ENCODE measurements at places on chromosomes 13 and 19.
A peak's percentile ranks its signal among the peaks of the same experiment; 100 is the strongest.

- DNase-seq: no peak
Measured at GRCh38 chr19:34666200-34666957, 10.6 kb downstream of the SCGB2B2 start.

DNA sequence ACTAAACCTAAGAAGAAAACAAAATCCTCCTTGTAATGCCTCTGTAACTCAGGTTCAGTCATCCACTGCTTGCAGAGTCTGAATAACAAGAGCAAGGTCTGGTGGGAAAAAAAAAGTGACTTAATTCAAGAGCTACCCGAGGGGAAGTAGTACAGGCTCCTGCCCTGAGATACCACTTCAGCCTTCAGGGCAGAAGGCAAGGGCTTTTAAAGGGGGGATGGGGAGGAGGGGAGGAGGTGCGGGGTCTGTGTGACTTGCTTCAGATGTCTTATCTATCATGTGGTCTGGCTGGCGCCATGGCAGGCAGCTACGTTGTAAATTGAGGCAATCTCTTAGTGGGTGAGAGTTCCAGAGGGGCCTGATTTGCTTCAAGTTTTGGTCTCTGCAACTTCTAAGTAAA is 66.7 kb downstream of the LRRC63 start:
- DNase-seq: no peak

DNA sequence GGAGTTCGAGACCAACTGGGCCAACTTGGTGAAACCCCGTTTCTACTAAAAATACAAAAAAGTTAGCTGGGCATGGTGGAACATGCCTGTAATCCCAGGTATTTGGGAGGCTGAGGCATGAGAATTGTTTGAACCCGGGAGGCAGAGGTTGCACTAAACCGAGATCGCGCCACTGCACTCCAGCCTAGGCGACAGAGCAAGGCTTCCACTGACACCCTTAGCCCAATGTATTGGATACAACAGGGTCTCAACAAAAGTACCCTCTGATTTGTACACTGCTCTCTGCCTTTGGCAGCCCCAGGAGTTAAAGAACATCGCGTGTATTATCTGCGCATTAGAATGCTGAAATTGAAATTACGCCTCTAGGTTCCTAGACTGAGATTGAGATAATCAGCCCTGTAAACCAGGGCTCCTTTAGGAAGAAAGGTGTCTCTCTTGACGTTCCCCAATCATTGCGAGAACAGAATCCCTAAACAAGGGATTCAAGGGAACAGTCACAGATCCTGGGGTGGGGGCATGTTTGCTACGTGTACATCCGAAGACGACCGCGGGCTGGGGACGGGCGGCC is 21.9 kb downstream of the IPO5 start:
- DNase-seq: peak; percentile 49

DNA sequence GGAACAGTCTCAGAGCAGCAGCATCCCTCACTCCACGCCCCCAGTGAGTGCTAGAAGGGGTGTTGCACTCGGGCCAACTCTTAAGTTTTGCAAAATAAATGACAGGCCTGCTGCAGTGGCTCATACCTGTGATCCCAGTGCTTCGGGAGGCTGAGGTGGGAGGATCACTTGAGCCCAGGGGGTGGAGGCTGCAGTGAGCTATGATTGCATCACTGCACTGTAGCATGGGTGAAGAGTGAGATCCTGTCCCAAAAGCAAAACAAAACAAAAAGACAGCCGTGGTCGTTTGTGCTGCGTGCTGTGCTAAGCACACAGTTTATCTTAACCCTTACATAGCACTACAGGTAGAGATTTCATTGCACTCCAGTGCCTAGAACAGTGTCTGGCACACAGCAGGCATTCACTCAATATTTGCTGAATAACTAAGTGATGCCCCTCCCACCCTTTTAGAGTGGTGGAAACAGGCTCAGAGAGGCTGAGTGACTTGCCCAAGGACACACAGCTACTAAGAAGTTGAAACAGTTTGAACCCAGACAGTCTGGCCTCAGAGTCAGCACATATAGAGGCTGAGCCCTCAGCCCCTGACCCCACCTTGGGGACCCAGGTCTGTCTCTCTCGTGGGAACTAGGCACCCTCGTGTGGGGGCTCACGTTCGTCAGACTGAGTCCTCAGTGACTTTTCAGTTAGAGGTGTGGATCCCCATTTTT is 18.3 kb downstream of the KCNC3 start:
- DNase-seq: no peak

GRCh38 chr19:18903156-18904037 is 7.4 kb upstream of the CERS1 start:
- DNase-seq: no peak

DNA sequence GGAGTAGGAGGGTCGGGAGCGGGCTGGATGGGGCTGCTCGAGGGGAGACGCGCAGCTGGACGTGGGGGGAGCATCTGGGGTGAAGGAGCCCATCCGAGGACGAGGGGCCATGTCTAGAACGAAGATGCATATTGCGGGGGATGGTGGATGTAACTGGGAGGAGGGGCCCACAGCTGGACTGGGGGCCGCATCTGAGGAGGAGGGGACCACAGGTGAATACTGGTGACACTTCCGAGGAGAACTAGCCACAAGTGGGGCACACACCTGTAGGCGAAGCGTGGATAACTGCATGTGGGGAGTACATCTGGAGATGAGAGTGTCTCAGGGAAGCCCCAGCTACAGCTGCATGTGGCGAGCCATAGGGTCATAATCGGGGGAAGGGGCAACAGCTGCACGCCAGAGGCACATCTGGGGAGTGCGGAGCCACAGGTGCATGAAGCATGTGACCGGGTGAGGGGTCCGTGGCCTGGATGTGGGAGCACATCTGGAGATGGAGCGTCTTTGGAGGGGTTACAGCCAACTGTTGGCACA is 402 bp downstream of the ZSWIM9 start:
- DNase-seq: no peak

DNA sequence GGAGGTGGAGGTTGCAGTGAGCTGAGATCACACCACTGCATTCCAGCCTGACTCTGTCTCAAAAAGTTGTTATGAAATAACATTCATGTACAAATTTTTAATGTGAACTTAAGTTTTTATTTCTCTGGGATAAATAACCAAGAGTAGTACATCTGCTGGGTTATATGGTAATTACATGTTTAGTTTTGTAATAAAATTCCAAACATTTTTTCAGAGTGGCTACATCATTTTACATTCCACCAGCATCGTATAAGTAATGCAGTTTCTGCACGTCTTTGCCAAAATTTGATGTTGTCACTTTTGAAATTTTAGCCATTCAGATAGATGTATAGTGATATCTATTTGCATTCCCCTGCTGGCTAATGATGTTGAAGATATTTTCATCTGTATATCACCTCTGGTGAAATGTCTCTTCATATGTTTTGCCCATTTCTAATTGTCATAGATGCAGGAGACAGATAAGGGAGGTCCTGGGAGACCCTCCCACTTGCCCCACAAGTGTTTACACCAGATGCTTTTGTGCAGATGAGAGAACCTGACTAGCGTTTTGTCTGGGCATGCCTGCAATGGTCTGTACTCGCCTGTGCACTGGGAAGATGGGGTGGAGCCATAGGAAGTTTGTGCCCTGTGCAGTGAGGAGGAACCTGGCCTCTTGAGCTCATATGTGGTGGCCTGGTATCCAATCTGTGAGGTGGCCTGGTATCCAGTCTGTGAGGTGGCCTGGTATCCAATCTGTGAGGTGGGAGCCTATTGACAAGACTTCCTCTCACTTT is 12.7 kb upstream of the KBTBD6 start:
- DNase-seq: no peak

- no peak for DNase-seq
Measured at GRCh38 chr19:50300051-50300450, 29.1 kb downstream of the KCNC3 start.

DNA sequence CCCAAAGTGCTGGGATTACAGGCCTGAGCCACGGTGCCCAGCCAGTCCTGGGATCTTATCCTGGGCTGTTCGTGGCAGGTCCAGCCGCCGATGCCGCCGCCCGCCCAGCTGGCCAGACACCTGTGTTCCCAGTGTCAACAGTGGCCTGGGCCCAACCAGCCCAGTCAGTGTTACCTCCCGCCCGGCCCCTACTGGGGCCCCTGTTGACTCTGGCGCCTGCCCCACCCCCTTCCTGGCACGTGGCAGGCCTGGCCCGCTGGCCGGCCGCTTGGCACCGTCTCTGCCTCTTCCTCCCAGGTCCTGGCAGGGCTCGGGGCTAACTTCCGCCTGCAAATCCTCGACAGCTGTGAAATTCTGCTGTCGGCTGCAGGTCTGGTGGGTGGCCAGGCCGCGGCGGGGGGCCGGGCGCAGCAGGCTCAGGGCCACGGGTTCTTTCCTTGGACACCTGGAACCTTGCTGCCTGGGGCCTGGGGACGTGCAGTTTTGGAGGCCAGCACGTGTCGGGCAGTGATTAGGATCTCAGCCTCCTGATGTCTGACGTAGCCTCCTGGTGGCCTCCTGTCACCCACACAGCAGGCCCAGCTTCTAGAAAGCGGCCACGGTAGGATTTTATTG is 9.1 kb downstream of the ARID3A start:
- DNase-seq: no peak

DNA sequence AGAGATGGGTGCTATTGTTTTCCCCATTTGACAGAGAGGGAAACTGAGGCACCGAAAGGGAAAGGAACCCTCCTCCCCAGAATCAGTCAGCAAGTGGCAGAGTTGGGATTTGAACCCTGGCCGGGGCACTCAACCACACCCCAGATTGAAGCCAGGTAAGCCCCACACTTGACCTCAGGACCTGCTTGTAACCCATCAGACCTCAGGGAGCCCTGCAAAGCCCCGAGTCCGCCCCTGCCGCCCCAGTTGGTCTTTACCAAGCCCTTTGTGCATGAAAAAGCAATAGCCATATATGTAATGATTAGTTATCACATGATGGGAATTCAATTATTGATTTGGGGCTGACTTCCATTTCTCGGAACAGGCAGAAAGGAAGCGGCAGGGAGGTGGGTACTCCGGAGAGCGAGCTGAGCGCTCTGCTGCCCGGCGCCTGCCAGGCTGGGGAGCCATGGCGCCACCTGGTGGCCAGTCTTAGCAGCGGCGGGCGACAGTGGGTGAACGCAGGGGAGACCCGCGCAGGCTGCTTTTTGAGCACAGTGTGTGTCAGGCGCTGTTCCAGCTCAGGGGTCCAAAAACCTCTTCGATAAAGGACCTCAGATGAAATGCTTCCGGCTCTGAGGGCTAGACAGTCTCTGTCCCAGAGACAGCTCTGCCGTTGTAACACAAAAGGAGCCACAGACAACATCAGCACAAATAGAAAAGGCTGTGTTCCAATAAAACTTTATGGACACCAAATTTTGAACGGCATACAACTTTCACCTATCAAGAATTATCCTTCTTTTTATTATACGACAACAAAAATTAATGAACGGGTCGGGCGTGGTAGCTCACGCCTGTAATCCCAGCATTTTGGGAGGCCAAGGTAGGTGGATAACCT is 82.9 kb upstream of the CACNA1A start:
- peak; percentile 10 for DNase-seq

DNA sequence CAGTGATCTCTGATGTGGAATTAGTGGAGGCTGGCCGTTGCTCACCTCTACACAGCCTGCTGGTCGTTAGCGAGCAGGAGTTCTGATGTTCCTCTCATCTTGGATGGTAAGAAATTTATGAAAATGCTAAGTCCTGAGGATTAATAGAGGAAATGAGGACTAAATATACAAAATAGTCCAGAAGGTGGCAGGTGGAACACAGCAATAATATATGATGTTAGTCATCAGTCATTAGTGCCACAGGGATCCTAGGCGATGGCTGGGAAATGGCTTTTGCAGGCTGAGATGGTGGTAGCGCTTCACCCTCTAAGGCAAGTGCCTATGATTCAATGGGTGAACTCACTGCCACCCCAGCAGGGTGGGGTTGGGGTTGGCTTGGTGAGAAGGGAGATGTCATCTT is 338.6 kb upstream of the TMTC4 start:
- no peak for DNase-seq

DNA sequence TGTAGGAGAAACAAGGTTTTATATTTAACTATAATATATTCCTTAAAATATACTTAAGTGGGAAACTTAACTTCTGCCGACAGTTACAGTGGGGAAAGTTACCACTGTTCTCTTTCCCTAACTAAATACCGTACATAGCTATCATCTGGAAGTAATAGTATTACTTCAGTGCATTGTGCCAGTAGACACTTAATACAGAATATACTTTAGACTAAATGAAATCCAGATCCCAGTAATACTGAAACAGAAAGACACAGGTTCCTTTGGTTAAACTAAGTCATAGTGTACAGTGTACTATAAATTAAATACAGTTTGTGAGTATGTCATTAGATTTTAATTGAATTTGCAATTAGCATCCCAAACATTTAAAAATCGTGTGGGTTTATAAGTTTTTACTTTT is 107.5 kb downstream of the PCCA start:
- no peak for DNase-seq

DNA sequence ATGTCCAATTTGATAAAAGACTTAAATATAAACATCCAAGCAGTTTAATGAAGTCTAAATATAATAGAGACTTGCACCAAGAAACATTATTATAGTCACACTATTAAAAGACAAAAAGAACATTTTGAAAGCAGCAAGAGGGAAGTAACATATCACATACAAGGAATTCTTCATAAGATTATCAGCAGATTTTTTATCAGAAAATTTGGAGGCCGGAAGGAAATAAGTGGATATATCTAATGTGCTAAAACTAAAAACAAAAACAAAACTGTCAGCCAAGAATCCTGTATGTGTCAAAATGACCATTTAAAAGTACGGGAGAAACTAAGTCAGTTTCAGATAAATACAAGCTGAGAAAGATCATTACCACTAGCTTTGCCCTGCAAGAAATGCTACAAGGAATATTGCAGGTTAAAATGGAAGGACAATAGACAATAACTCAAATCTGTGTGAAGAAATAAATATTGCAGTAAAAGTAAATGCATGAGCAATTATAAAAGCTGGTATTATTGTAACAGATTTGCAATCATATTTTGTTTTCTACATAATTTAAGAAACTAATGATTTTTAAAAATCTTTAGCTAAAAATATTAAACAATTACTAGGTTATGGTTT is 1665.9 kb upstream of the PCDH20 start:
- no peak for DNase-seq

DNA sequence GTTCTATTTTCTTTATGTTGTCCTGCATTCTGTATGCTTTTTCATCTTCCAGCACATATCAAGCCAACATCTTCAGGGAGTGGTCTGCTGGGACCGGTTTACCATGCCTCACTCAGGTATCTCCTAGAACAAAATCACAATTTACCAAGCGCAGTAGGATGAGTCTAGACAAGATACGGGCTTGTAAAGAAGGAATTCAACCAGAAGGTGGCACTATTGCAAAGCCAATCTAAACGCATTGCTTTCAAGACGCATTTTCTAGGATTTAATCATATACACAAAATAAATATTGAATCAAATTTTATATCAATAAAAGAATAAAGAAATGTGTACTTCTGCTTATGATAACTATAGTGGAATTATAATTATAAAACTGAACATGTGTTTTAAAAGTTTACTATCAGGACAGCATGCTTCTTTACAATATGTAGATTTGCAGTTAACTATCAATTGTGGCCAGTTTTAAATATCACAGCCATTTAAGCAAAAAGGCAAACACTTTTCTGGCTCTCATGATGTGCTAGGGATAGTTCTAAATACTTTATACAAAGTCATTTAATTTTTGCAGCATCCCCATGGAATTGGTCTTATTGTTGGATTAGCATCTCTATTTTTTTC is 16.1 kb upstream of the TPP2 start:
- peak; percentile 46 for DNase-seq

- no peak for DNase-seq
Measured at GRCh38 chr19:35031072-35031881, 1.0 kb downstream of the SCN1B start.

All from NCI-H1436 (cell line).